Activated CD8-positive, alpha-beta memory T cell treated with anti-CD3 and anti-CD28 coated beads for 4 hours (primary cell): ENCODE measurements at places on chromosomes 12 and 14.

DNA sequence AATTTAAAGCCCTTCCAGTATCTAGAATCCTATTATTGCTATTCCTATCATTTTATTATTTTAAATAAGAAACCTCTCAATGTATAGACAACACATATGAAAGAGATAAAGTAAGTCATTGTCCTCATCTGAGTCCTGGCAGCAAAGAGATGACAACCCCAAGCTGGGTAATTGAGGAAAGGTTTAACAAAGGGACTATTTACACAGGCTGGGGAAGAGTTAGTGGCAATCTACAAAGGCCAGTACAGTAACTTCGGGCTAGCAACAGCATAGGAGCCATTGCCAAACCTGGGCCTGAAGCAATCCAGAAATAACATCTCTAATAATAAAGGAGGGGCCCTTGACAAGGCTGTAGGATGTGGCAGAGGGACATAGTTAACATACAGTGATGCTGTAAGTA is 11.2 kb downstream of the PDE6H start:
- no peak for DNase-seq

DNA sequence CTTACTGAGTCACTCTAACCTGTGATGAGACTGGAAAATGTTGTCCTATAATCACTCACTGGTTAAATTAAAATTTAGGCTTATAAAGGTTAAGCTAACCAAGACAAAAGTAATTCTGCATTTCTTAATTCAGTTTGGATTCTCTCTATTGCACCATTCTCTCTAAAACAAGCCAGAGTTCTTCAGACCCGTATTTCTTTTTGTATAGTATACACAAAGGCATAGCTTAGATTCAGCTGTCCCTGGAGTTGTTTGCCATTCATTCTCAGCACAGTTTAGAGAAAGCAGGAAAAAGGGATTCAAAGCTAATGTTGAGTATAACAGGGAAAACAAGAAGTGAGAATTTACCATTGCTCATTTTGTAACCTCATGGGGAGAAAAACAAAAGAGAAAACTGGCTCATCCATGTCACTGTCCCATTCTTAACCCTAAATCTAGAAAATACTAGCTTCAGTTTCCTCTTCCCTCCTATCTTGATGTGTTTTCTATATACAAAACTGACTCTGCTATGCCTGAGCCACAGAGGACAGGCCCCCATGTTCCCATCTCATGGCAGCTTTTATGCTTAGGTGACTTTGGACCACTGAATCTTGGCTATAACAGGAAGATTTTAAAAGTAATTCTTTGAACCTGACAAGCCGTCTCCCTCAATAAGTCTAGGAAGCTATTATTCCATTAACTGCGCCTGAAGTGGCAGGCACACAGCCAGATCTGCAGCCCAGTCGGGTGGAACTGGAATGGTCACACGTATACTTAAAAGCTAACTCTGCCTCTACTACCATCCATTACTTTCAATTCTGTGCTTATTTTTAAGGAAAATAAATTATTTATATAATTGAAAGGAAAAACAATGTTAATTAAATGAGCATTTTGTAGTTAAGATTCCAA is 7.0 kb downstream of the AREL1 start:
- no peak for DNase-seq

DNA sequence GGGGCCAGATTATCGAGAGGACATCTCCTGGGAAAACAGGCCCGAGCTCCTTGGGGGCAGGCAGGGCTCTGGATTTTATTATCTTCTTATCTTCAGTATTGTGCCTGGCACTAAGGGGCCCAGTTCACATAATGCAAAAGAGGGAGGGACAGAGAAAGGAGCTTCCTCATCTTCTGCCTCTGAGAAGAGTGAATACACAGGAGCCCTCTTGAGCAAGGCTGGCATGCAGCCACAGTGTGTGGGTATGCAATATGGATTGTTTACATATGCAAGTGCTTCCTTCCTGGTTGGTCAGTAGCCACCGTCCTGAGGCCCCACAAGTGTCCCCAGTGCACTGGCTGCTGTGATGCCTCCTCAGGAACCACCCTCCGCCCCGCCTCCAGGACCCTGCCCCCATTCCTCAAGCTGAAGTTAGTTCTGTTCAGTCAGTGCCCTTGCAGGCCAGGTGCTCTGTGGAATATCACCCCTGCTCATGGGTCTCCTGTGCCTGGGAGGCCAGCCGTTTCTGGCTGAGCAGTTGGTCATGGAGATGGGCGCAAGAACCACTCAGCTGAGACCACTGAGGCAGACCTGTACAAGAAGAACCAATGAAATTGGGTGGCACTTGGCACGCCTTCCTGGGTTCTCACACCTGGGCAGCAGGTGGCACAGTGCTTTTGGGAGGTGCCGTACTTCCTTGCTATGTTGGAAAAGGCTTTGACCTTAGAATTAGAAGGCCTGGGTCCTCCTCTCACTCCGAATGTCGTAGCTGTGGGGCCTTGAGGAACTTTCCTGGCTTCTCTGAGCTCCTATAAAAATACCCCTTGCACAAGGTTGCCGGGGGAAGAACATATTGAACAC is 35.1 kb upstream of the ACTN1 start:
- DNase-seq, result no peak

- no peak for DNase-seq
Observed at GRCh38 chr14:95227279-95227860, 70.0 kb upstream of the DICER1 start.

- DNase-seq, result no peak
Observed at GRCh38 chr12:6553051-6553868, 2.6 kb downstream of the IFFO1 start.

GRCh38 chr14:36221112-36221511 is 44.6 kb upstream of the PTCSC3 start:
- no peak for DNase-seq

DNA sequence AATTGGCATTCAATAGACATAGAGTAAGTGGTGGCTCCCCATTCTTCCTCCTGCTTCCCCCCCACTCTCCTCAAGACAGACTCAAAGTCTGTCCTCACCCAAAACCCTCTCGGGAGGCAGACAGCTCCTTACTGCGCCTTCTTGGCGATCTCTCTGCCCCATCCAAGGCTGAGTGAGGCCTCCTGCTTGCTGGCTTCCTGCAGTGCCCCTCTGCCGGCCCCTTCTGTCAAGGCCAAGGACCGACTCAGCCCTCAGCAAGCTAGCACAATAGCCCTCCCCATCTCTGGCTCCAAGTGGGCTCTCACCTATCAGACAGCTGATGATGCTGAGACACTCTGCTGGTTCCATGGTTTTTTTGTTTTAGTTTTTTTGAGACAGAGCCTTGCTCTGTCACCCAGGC is 62.5 kb upstream of the DLK1 start:
- no peak for DNase-seq

- no peak for DNase-seq
Observed at GRCh38 chr14:58713677-58714076, 75.9 kb downstream of the DACT1 start.

DNA sequence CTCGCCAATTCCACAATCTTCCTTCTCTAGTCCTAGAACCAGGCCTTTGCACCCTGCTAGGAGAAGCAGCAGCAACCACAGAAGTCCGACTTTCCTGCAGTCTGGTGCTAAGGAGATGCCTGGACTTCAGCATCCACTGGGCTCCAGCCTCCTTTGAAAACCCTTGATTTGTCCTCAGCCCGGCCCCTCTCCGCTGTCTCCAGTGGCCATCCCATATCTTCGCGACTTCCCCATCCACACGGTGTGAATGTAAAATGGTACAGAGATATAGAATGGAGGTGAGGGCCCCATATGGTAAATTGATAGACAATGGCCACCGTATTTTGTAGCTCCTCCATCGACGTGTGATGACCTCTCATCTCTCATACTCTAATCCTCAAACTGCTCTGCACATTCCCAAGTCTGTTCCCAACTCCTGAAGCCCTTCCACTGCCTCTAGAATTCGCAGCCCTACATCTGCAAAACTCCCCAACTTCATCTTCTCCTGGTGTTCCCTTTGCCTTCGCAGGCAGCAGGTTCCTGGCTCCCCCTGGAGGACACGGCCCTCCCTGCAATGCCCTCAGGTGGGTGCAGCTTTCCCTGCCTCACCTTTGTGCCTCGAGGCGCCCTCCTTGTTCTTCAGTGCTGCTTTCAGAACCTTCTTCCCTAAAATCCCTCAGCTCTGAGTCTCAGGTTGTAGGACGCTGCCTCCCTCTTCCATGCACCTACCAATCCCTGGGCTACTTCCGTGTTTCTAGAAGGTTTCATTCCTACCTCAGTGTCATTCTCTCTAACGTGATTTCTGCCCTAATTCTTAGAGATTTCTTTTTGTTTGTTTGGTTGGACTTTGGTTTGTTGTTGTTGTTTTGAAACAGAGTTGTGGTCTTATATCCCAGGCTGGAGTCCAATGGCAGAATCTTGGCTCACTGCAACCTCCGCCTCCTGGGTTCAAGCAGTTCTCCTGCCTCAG is 36.7 kb downstream of the TMBIM6 start:
- DNase-seq, result peak; percentile 46

GRCh38 chr12:104649217-104649824 is 192.6 kb downstream of the CHST11 start:
- no peak for DNase-seq

DNA sequence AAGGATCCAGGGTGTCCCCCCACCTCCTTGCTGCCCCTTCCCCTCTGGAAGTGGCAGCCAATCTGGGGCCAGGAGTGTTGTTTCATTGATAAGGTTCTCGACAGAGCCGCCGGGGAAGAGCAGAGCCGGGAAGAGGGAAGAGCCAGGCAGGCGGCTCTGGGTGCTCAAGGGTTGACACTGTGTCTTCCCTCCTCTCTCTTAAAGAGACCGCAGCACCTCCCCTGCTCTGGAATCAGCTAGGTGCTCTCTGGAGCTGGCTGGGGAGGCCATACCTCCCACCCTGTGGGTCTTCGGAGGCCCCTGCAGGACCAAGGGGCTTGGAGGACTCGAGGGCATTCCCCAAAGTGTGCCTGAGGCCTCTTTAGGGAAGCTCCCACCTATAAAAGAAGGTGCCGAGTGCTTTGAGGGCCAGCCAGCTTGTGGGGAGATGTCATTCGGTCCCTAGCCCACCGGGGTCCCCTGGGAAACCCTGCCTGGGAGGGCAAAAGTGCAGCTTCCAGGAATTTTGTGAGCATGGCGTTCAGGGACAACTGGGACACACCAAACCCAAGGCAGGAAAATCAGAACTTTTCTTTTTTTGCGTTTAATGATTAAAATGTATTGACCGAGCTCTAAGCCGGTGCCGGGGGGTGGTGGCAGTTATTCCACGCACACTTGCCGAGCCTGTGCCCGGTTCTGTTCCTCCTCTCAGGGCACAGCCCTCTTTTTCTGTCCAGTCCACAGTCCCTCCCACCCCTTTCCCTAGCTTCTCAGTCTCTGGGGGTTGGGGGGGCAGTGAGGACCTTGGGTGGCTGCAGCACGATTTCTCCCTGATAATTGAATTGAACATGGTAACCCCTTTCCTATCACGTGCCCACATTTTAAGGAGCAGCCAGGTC is 3.0 kb downstream of the SETD1B start:
- no peak for DNase-seq

- no peak for DNase-seq
Observed at GRCh38 chr12:72111706-72112105, 160.5 kb upstream of the TRHDE start.

- DNase-seq, result no peak
Observed at GRCh38 chr14:43090380-43090779, 1416.7 kb downstream of the FSCB start.

DNA sequence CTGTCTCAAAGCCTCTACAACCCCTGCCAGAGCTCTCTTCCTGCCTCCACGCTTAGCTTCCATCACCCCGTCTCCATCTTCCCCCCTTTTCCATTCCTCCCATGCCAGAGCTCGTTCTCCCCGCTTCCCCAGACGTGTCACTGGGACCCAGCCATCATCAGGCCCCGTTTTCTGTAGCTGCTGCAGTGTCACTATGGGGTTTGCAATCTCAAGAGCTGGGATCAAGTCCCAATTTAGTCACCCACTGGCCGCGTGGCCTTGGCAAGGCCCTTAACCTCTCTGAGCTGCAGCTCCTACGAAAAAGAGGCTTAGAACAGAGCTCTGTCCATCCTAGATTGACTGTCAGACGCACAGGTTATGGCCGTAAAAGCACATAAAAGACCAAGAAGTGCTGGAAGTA is 901 bp upstream of the FAIM2 start:
- no peak for DNase-seq

GRCh38 chr12:78028426-78028825 is 197.7 kb downstream of the NAV3 start:
- DNase-seq, result no peak

- DNase-seq, result no peak
Observed at GRCh38 chr12:53308276-53308675, 8.8 kb downstream of the MYG1 start.

- DNase-seq, result no peak
Observed at GRCh38 chr14:24535737-24536136, 27.7 kb upstream of the CMA1 start.

GRCh38 chr14:91140672-91141071 is 26.8 kb downstream of the DGLUCY start:
- no peak for DNase-seq

DNA sequence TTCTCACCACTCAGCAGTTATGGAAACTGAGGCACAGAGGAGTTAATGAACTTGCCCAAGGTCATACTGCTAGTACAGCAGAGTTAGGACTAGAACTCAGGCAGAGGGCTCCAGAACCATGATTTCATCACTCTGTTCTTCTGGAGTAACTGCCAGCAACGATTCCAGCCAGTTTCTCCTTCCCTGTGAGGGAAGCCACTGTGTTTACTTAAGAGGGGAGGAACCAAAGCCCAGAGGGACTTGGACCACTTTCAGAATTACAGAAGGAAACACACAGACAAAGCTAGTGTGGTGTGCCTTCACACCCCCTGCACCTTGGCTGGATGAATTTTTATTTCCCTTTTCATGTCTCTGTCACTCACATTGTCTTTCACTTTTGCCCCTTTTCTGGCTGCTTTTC is 398.2 kb downstream of the DPF3 start:
- no peak for DNase-seq

GRCh38 chr14:65847075-65847847 is 434.7 kb downstream of the FUT8 start:
- DNase-seq, result peak; percentile 44

DNA sequence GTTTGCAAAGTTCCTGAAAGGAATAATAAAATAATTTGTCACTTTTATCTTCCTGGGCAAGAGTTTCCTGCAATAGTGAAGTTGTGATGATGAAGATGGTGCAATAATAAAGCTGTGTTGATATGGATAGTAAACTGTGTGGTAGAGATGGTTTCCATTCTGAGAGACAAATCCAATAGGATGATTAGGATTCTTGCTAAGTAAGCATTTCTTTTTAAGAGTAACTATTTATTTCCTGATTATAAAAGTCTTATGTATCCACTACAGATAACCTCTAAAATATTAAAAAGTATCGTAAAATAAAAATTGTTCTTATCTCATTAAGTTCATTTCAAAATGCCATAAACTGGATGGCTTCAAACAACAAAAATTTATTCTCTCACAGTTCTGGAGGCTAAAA is 28.7 kb downstream of the TSPAN11 start:
- DNase-seq, result no peak

DNA sequence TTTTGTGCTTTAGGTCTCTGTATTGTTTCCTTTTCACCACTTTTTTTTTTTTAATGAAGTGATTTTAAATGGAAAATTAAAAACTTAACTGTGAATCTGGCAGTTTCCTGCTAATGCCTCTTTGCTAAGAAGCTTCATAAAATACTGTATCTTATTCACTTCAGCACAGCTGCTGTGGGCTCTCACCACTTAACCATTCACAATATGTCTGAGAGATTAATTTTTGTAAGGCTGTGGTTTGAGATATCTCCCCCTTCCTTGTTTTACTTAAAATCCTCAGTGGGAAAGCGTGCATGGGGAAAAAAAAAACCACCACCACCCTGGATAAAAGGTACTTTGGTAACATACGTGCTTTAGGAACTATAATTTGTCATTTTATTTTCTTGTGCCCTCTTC is 115.9 kb downstream of the ETV6 start:
- no peak for DNase-seq

GRCh38 chr14:71891185-71891584 is 41.0 kb upstream of the RGS6 start:
- DNase-seq, result no peak
